Stimulated activated CD8-positive, alpha-beta memory T cell treated with anti-CD3 and anti-CD28 coated beads, Interleukin-2, amount 100 ng/mL, for 1 hour (primary cell): ENCODE measurements at places on chromosomes 1 and 21.

DNA sequence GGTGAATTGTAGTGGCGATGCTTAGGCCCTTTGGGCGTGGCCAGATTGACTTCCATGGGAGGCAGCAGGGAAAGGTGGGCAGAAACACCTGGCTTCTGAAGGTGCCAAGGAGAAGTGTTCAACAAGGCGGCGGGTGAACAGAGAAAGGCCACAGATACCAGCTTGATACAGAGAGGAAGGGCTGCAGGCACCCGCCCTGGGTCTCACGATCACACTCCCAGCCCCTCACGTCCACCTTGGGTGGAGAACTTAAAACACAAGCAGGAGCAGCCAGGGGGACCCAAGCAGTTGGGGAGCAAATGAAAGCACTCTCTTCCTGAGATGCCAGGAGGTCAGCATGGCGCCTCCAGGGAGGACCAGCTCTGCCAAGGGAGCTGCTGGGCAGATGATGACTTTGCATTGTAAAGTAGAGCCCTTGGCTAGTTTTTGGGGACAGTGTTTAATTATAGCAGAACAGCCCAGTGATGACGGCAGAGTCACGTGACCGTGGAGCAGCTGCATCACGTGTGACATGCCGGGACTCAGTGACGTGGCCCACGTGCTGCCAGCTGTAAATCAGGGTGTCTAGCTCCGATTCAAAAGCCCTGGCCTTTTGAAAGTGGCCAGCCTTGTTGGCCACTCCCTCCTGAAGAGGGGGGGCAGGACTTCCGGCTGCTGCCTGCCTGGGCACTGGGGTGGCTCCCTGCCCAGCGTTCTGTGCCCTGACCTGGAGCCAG lies 19.0 kb downstream of the SLC37A1 start:
- DNase-seq: no peak

DNA sequence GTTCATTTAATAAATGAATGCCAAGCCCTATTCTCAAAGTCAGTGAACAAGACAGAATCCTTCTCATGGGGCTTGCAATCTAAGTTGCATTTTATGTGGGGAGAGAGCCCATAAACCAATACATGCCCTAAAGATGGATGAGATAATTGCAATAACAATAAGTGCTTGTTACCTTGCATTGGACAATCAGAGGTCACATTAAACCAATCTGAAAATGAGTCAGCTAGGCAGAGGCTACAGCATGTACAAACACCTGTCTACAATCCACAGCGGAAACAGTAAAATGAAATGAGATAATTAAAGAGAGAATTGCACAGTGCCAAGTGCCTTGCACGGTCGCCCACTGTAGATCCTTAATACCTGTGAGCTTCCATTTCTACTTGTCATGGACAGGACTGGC lies 7.4 kb upstream of the IGFN1 start:
- no peak for DNase-seq

GRCh38 chr1:23019863-23020625 lies 776 bp downstream of the KDM1A start:
- no peak for DNase-seq

- no peak for DNase-seq
These were observed 3.5 kb downstream of the RO60 start for GRCh38 chr1:193062698-193063463.

DNA sequence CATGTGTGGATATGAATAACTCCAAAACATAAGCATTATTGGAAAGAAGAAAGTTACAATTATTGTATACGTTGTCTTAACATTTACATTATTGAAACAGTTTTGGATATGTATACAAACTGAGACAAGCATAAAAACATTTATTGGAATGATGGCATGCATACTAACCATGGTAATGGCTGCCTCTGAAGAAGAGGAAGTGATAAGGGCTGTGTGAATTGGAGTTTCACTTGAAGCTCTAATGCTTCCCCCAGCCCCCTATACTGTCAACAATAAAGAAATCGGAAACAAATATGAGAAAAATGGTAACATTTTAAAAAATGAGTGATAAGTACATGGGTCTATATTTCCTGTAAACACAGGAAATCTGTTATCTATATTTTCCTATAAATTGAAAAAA lies 367.7 kb upstream of the DPYD start:
- DNase-seq: no peak

- no peak for DNase-seq
These were observed 40.5 kb upstream of the HMCN1 start for GRCh38 chr1:185693654-185694053.

DNA sequence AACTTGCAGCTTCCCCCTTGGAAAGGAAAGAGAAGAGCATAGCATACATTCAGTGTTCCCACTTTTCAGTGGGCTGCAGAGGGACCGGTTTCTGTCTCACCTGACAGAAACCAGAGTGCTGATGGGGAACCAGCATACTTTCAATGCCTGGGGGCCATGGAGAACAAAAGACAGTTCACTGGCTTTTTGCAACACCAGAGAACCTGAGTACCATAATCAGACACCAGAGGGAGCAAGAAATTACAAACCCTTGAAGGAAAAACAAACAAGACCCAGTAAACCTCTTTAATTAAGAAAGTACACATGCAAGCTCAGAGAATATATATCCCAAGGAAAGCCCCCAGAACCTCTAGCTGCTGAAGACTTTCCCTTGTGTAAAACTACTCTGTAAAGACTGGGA lies 51.1 kb downstream of the CSMD2 start:
- DNase-seq: no peak

DNA sequence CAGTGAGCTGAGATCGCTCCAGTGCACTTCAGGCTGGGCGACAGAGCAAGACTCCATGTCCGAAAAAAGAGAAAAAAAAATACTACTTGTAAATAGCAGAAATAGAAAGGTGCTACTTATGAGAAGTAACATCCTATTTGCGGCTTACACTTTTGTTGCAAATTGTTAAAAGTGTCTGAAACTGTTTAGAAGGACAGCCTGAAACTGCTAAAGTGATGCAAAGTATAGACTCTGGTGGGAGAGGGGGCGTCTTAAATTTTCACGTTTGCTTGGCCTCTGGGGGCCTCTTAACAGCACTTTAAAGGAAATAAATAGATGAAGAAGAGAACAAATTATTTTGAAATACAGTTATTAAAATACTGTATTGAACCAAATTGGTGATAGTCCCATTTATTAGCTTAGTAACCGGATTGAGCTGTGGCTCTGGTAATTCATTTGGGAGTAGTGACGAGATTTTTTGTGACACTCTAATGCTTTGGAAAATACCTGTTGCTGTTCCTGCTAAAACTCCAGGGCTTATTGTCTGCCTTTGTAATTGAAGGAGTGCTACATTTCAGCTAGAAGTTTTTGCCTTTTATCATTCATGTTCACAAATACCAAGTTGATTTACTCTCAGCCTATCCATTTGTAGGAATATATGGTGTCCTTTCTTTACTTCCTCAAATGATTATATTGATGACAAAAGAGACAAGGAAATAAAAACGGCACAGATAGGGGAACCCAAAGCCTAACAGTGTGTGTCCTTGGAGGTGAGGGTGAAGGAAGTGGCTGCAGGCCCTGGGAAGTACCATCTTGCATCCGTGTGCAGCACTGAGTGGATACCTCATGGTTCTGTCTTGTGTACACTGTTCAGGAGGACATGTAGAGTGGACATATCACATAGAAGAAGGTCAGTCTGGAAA lies 6.2 kb downstream of the PKNOX1 start:
- no peak for DNase-seq

GRCh38 chr1:170032531-170033280 lies 41.8 kb downstream of the KIFAP3 start:
- DNase-seq: no peak

DNA sequence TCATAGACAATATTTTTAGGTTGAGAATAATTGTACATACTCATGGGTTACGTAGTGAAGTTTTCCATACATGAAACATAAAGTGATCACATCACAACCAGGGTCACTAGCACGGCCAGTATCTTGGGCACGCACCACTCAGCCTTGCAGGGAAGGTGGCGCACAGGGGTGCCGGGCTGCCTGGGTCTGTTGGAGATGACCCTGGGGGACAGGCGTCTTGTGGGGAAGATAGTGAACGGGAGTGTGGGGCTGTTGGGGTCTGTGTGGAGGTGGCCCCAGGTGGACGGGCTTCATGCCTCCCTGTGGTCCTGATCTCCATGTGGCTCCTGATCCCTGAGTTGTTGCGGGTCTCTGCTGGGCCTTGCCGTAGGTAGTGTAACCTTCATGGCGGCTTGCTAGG lies 38.3 kb upstream of the PRSS38 start:
- DNase-seq: no peak
